ENCODE measurements at places on chromosomes 2 and 18.

GRCh38 chr2:63663013-63663864 is 74.5 kb downstream of the MDH1 start:
- DNase-seq: no peak

DNA sequence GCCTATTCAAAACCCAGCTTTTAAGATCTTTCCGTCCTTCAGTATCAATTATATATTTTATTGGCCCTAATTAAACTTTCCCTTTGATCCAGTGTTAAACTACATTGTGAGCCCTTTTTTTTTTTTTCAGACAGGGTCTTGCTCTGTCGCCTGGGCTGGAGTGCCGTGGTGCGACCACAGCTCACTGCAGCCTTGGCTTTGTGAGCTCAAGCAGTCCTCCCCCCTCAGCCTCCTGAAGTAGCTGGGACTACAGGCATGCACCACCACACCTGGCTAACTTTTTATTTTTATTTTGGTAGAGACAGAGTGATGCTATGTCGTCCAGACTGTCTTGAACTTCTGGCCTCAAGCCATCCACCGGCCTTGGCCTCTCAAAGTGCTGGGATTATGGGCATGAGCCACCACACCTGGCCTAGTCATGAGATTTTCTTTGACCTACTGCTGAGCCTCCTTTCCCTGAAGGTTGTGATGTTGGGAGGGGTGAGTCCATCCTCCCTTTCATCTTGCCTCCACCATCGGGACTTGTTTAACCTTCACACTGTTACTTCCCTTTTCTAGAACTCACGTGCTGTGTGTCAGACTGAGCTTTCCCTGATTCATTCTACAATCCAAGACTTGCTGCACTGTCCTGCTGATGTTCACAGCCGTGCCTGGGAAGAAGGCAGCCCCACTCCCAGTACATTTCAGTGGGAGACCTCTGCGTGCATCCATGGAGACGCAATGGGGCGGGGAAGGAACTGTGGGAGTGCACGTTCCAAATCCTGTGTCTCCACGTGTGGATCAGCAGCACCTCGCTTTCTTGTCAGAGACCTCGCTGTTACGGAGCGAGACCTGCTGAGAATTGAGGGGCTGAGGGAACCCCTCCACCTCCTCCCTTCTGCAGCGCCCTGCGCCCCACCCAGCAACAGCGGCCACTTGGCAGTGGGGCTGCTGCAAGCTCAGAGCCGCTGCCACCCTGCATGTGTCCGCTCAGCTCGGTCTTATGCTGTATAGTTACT is 10.8 kb downstream of the OXER1 start:
- no peak for DNase-seq

GRCh38 chr2:48530033-48530811 is at the start of gene STON1:
Gene STON1, plus strand, starts transcription at chr2:48530154. Its CDS starts 50,480 bp downstream, at chr2:48580634.
- DNase-seq: peak; percentile 54

GRCh38 chr2:73253400-73253799 is 19.3 kb downstream of the CCT7 start:
- no peak for DNase-seq

- DNase-seq: peak; percentile 5
These were observed 3.3 kb downstream of the PDCD1 start for GRCh38 chr2:241855245-241855887.
